ENCODE measurements at places on chromosomes 7 and 10.

DNA sequence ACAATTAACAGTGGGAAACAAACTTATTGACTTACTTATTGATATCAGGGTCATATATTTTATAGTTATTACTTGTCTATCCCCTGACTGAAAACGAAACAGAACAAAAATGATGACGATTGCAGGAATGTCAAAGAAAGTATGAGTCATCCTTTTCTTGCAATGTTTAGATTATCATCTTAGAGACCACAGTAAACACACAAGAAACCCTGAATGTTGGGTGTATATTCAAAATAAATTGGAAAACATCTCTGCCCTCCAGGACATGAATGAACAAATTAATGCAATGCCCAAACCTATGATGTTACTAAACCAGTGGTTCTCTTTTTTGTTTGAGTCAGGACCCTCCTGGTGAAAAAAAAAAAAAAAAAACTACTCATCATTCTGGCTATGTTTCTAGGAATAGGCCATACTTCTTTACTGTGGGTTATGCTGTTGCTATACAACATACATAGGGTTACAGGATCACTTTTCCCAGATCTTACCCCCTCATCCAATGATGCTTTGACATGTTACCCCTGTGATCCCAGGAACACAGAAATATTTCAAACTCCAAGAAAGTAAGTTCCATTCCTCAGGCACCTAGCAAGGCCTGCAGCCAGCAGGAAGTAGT lies 623.4 kb upstream of the IGFBP3 start:
- DNase-seq = no peak

- no peak for DNase-seq
Measured at GRCh38 chr10:29319205-29319781, 30.4 kb downstream of the LYZL1 start.

DNA sequence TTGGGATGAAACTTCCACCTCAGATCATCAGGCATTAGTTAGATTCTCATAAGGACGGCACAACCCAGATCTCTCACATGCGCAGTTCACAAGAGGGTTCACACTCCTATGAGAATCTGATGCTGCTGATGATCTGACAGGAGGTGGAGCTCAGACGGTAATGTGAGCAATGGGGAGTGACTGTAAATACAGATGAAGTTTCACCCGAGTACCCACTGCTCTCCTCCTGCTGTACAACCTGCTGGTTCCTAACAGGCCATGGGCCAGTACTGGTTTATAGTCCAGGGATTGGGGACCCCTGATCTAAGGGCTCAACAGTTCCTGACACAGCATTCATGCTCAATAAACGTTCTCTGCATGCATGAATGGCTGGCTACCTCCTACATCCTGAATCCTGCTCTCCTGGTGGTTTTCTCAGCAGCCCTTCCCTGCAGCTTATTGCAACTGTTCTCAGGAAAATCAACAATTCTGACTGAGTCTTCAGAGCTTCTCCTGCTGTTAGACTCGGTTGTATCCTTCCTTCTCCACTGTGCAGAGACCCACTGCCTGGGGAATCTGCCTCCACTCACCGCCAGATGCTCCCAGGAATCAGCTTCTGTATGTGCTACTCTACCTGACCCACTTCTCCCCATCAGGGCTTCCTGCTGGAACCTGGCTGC lies 17.4 kb downstream of the PDE6C start:
- DNase-seq = no peak

DNA sequence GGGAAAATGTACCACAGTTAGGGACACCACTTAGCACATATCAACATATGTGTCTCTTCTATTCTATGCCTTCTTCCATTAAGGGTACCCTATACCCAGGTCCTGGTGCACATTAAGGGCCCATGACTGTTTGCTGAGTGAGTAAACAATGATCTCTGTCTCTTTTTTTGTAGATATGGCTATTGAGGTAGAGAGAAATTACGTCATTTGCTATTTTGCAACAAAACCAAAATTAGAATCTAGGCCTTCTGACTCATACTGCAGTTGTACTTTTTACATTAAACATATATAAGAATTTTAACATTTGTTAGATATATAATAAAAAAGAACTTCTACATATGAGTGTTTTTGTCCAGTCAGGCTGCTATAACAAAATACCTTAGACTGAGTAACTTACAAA lies 683.2 kb upstream of the LRRN3 start:
- no peak for DNase-seq

GRCh38 chr7:159114096-159114495 lies 30.6 kb downstream of the VIPR2 start:
- DNase-seq = no peak

GRCh38 chr10:45418849-45419675 lies 45.0 kb downstream of the ALOX5 start:
- no peak for DNase-seq

DNA sequence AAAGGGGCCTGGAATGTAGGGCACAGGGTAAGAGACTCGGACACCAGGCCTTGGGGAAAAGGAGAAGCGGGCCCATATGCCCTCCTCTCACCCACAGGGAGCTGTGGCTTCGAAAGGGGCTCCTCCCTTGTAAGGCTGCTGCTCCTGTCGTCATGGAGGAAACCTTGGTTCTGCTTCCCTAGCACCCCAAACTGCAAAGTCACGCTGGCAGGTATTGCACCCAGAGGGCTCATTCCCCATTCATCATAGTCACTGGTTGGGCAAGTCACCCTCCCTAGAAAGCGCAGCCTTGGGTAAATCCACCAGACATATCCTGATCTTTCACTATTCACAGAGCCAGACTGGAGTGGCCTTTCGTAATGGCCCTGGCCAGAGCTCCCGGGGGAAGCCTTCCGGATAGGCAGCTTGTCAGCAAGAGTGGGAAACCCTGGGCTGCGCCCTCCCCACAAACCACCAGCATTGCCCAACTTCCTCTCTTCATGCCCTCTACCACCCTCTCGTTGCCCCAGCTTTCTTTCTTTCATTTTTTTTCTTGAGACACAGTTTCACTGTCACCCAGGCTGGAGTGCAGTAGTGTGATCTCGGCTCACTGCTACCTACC lies 121.0 kb downstream of the HIP1 start:
- no peak for DNase-seq

DNA sequence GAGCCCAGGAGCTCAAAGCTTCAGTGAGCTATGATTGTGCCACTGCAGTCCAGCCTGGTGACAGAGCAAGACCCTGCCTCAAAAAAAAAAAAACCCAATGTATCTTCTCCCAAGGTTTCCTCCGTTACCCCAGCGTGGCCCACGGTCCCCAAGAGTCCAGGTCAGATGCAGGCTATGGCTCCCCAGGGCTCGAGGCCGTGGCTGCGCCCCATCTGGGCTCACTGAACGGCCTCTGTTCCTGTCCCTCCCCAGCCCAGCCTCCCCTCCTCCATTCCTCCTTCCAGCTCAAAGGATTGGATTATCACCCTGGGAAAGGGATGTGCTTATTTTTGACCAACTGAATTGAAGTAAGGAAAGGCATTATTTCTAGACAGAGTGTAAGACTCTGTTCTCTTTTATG lies 31.0 kb downstream of the STK32C start:
- DNase-seq = no peak

DNA sequence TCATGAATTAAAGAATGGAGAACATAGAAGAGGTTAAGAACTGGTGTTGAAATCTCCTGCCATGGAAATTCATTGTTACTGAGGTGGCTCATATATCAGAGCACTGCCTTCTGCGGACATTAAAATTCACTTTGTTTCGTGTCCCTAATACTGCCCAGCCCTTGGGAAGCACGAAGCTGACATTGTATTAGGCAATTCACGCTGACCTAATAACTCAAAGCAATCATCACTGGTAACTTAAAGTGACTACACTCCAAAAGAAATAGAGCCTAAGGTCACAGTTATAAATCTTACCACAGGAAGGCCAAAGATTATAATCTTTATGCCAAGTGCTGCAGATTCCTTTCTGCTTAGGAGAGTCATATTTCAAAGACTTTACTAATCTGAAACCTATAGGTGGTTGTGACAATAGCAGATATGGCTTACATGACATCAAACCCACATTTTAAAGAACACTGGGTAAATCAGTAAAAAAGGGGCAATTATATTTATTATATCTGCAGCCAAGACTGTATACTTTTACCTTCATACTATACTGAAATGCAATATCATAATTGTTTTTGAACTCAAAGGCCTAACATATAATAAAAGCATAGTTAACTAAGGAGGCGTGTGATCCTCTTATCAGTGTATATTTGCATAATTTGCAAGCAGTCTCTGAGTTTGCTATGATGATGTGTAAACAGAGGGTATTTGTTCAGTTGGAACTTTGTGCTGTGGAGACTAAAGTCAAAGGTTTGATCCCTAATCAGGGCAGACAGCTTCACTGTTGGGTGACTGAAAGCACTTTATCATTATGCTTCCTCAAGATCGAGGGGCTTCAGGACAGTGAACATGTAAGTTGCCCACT lies 51.9 kb upstream of the CAPZA2 start:
- no peak for DNase-seq

DNA sequence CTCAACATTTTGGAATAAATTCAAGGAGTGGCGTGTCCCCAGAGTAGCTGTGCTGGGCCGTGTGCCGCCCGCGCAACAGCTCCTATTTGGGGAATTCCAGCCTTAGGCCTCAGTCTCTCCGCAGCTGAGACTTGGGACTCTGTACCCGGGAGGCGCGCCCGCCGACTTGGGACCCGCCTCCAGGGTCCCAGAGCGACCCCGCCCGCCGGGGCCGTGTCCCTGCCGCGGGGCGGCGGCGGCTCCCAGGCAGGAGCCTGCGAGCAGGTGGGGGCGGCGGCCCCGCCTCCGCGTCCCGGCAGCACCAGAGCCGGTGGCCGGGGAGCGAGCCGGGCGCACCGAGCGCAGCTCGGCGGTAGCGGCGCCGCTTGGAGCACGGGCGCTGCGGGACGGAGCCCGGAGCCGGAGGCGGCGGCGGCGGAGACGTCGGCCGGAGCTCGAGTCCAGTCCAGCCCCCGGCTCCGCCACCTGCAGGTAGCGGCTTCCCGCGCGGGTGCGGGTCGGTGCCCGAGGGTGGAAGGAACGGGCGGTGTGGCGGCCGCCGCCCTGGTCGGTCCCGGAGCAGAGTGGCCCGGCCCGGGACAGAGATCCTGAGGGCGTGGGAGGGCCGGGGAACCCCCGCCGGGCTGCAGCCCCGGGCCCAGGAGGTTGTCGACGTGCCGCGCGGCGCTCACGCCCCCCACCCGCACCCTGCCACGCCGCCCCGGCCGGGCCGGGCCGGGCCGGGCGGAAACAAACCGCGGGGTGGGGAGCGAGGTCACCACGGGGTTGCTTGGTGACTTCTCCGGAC lies at the start of gene WIPF3:
Gene WIPF3, plus strand, starts transcription at position 301 of the 787 bp plus-strand sequence. CDS start 28,217 bp downstream, outside the sequence.
- no peak for DNase-seq

DNA sequence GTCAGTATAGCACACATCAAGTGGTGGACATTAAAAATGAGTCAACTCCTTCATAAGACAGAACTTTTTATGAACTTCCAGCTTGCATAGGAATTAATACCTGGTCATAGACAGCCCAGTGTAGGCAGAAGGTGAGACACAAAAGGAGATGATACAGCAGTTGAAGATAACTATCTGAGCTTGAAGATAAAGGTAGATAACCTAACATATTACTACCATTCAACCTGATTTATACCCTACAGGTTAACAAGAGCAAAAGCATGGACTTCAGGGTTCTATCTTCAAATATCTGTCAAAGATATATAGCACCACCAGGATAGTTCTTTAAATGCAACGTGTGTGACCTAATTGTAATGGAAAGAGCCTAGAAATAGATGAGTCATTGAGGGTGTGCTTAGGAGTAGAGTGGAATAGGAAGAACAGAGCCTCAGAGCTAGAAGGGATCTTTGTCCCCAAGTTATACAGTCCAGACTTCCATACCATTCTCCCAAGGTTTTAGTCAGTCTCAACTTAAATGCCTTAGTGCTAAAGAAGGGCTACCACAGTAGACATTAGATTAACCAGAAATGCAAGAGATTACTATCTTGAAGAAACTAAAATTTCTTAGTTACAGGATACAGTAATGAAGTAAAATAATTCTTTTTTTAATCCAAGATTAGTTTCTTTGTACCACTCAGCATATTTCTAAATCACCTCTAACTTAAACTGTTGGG lies 9.2 kb downstream of the ZNF800 start:
- DNase-seq = no peak

- DNase-seq = no peak
Measured at GRCh38 chr7:20788420-20788990, 1.8 kb upstream of the SP8 start.

GRCh38 chr7:106757846-106758245 lies 96.9 kb upstream of the CCDC71L start:
- DNase-seq = no peak

- no peak for DNase-seq
Measured at GRCh38 chr10:133359554-133359971, 1.7 kb upstream of the FUOM start.

- DNase-seq = no peak
Measured at GRCh38 chr7:146116521-146117222, at the start of gene CNTNAP2. TSS of gene CNTNAP2 (plus strand) at chr7:146116801. CDS start at chr7:146116877, 76 bp downstream.

DNA sequence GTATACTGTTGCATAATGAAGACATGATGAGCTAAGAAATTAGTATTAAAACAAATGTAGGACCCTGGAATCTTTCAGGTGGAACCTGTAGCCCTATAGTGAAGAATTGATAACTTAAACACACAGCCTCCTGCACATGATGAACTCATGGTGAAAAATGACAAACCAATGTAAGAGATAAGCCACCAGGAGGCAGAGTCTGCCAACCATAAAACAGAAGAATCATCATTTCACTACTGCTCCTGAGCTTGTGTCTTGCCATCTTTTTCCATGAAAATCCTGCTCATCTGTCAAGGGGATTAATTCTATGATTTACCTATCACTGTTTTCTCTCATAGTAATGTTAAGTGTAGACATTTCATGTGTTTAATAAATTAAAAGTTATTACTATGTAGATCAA lies 363.9 kb downstream of the MALRD1 start:
- DNase-seq = no peak

- no peak for DNase-seq
Measured at GRCh38 chr7:6154542-6155404, 117.7 kb downstream of the CYTH3 start.

Measured in cortex of kidney (tissue), 1 donor.